Femur (tissue), 1 donor: ENCODE measurements at places on chromosomes 2 and 18.

DNA sequence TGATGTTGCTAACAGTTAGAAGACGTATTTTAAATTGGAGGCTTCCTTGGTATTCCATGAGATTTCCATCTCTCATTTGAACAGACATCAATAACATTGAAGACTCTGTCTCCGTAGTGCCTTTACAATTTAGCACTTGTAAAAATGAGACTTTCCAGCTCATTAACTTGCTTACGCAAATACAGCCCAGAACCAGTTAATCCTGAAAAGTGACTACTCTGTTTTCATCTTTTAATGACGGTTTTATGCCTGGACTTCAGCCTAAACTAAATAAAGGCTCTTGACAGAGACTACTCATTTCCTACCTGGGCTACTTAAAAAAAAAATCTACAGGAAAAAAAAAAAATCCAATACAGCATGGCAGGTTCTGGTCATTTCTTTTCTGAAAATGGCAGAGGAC is 148.6 kb downstream of the LRATD1 start:
- no peak for DNase-seq

DNA sequence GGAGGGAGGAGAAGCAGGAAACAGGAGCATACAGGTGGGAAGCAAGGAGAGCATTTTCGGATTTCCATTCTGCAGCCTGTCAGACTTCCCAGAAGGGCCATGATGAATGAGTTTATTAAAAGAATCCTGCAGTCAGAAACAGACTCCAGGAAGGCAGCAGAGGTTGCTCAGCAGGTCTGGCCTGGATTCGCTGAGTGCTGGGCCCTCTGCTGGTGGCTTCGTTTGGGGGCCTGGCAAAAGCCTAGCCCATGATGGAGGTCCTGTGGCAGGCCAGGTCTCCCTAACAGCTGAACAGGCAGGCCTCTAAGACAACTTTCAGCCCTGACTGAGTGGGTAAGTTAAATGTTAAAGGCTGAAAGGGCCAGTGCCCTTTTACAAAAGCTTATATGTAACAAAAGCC is 108.2 kb upstream of the CAPN13 start:
- DNase-seq, result peak; percentile 28

DNA sequence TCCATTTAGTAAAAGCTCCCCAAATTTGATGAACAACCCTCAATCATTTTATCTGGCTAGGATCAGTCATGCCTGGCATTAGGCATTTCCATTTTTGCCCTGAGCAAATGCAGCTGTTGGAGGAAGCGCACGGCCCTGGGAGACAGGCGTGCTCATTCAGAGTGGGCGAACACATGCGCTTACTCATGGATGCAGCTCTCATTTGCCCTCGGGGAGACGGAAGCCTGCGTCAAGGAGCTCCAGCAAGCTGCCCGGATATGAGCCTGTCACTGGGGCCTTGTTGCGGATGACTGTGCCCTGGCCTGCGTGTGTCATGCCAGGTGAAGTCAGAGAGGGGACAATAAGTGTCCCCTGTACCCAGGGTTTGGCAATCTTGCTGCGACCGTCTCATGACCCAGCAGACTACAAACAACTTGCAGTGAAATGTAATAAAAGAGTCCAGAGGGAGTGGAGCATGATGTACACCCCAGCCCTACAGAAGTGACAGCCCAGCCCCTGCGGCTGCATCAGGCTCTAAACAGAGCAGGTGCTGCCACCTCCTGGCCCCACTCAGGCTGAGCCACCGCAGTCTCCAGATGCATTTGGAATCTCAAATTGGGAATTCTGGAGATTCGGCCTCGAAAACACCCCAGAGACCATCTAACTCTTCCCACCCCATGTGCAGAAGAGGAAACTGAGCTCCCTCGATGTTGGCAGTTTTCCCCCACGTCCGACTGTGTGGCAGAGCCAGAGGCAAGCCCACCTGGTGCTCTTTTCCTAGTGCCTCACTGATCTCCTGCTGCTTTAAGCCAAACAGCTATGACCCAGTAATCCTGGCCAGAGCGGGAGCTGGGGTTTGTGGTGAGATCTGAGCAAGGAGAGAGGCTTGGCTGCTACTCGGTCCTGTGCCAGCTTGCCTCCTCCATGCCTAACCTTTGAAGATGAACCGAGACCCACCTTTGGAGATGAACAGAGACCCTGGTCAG is 105.0 kb upstream of the ALK start:
- DNase-seq, result peak; percentile 47

- DNase-seq, result no peak
These were observed 382.1 kb downstream of the NRXN1 start for GRCh38 chr2:50649626-50650402.

GRCh38 chr2:5696404-5696944 is 4.3 kb downstream of the SOX11 start:
- peak; percentile 56 for DNase-seq

GRCh38 chr2:157874997-157875640 is 1.0 kb downstream of the ACVR1 start:
- peak; percentile 80 for DNase-seq

- DNase-seq, result no peak
These were observed 244.7 kb downstream of the HNMT start for GRCh38 chr2:138209009-138209408.
